ENCODE measurements at places on chromosomes 5 and 9.

- no peak for DNase-seq
Observed at GRCh38 chr5:6759401-6759800, 46.2 kb downstream of the TENT4A start.

DNA sequence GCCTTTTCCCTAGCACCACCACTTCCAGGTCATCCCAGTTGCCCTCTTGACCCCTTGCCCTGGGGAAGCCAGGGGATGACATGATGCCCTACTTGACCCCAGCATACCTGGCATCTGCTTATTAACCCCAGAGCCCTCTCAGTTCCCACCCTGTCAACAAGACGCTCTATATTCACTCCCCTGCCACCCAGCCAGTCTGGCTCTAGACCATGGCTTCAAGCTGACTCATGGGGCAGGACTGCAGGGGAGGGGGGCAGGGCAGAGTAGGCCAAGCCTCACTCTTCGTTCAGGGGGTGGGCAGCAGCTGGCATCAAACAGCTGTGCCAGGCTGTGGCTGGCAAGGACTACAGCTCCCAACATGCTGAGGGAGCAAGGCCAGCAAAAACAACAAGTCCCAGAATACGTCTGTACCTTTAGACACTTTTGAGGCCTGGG lies 5.3 kb downstream of the ATOSB start:
- no peak for DNase-seq

- no peak for DNase-seq
Observed at GRCh38 chr9:38018958-38019602, 49.9 kb downstream of the SHB start.

DNA sequence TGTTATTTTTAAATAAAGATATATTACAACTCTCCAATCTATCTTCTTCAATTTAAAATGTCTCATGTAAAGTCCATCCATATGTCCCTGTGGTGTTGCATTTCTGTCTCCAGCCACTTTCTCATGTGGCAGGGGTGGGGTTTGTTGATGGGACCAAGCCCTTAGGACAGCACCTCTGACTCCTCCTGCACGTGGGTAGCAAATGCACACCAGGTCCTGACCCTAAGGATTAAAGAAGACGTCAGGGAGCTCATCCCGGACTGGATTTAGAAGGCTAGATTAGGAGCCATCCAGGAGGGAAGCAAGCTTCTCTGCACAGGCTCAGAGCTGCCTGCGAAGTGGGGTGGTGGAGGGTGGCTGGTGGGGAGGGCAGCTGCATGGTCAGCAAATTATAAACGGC lies 38.9 kb upstream of the FAM120AOS start:
- DNase-seq = no peak

- DNase-seq = no peak
Observed at GRCh38 chr9:72428329-72428728, 63.3 kb upstream of the ZFAND5 start.
